ENCODE measurements at places on chromosomes 16 and 17.

DNA sequence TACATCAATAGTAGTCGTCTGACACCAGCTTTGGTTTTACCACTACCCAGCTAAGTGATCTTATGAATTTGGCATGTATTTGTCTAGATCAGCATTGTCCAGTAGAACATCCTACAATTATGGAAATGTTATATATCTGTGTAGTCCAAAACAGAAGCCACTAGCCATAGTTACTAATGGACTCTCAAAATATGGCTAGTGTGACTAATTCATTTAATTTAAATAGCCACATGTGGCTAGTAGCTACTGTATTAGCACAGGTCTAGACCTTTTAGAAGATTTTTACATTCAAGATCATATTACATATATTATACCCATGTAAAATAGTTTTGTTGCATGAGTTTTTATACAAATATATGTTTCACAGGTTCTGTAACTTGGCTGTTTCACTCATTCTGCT lies 27.0 kb upstream of the NFAT5 start:
- no peak for DNase-seq

GRCh38 chr16:85164838-85165516 lies 52.7 kb upstream of the CIBAR2 start:
- DNase-seq = no peak

GRCh38 chr16:681746-682427 lies 1.7 kb downstream of the STUB1 start:
- DNase-seq = no peak

GRCh38 chr16:23330161-23330560 lies 28.1 kb downstream of the SCNN1B start:
- no peak for DNase-seq

GRCh38 chr16:49859125-49859811 lies 3.4 kb upstream of the ZNF423 start:
- peak; percentile 47 for DNase-seq

GRCh38 chr17:68580236-68580770 lies 20.9 kb downstream of the FAM20A start:
- peak; percentile 81 for DNase-seq

DNA sequence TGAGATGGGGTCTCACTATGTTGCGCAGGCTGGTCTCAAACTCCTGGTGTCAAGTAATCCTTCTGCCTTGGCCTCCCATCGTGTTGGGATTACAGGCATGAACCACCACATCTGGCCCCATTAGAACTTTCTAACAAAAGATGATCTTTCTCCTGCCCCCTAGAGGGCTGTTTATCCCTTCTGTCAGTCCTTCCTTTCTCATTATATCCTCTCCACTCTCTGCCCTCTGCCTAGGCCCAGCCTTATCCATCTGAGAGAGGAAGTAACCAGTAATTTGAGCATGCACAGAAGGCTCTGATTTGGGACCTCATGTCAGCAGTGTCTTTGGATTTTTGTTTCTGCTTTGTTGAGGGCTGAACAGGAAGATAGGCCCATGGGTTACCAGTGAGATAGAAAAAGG lies 4.4 kb upstream of the DHX40 start:
- peak; percentile 21 for DNase-seq

DNA sequence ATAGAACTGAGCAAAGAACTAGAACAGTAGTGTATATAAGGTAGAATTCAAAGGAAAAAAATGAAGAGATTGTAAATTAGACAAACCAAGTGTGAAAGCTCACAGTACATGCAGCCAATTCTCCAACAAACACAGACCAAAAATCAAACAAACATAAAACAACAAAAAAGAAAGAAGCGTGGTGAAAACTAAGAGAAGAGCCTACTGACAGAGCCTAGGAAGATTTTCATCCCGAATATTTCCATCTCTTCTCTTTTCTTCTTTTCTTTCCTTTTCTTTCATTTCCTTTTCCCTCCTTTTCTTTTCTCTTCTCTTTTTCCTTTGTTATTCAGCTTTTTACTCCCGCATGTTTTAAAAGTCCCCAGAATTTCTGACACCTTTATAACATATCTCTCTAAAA lies 1103.6 kb downstream of the CDH8 start:
- no peak for DNase-seq

DNA sequence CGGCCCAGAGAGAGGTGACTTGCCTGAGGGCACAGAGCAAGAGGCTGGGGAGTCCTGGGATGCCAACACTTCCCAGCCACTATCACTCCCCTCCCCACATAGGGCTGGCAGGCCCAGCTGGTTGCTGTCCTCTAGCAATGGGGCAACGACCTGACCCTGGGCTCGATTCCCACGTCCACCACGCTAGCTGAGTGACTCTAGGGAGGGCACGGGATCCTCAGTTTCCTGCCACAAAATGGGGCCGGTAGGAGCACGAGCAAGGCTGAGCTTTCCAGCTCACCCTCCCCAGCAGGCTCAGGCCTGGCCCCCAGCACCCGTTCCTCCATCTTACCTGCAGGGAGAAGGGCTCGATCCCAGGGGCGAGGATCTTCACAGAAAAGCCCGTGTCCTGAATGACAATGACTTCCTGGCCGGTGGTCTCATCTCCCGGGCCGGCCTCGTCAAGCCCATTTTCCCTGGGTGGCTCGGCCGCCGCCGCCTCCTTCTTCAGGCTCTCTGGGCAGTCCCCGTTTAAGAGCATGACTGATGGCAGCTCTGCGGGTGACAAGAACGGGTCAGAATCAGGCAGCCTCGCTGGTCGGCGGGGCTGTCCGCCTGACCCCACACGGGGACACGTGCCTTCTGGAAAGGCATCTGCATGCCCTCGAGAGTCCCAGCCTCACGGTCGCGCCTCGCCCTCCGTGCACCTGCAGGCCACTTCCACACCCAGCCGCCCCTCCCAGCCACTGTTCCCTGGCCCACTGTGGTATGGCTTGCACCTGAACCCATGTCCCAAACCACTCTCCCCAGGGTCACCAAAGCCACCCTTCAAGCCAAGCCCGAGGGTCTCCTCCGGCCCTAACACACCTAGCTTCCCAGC lies 7.3 kb downstream of the CLUH start:
- DNase-seq = no peak

DNA sequence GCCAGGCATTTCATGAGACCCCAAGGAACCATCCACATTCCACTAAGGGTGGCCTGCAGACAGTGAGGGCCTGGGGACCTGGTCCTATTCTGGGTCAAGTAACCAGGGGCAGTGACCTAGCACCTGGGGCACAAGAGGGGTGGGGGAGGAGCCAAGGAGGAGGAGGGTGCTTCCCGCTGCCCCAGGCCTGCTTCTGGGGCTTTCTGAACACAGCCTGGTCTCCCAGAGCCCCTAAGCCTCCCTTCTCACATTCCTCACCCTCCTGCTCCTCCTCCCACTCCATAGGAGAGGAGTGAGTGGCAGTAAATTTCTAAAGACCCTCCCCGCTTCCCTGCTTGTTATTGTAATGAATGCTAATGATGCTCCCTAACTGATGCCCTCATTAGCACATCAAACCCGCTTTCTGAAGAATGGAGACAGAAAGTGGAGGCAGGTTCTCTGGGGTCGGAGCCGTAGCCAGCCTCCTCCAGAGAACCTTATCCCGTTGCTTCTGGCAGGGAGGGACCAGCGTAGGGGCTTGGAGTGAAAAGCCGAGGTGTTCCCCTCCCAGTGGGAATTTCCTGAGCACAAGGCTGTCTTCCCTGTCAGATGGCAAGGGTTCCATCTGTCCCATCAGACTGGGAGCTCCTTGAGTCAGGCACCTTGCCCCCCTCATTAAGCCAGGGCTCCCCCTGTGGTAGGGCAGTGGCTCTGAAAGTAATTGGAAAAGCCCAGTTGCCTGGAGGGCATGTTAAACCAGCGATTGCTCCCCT lies 3.7 kb upstream of the SRCIN1 start:
- no peak for DNase-seq

DNA sequence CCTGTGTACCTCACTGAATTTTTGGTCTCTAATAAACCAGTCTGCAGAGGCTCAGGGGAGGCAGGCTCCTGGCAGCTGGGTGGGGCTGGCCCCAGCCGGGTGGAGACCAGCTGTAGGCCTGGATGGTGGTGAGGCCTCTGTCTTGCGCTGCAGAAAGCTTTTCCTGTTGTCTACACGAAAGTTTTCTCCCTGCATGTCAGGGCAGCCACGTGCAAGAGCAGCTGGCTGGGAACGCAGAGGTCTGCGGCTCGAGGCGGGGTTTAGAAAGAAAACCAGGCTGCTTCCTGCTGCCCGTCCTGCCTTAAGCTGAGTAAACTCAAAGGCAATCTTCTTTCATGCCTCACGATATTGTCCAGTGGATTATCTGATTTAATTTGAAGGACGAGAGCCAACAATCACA lies 2.4 kb downstream of the SERPINF1 start:
- peak; percentile 88 for DNase-seq

DNA sequence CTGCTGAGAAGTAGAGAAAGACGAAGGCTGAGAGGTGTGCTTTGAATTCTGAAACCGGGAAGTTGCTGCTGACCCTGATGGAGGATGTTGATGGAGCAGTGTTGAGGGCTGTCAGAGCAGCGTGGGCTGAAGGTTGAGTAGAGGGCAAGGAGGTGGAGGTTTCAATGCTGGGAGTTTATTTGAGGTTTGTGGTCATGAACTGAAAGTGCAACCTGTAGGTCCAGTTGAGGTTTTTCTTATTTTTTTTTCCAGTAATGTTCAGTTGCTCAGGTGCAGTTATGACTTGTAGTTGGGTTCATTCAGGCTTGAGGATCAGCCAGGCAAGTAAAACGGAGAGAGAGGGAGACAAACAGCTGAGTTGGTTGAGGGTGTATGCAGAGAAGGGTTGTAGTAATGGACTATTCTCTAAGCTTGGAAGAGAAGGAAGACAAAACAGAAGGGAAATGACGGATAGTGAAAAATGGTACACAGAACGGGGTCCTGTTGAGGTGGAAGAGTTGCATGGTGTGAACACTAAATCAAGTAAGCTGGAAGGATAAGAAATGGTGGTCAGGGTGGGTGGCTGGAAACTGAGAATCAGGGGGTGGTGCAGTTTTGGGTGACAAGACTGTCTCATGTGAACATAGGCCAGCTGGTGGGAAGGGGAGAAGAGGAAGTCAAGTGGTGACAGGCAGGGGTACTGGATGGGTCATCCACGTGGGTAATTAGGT lies 8.7 kb upstream of the UBE2G1 start:
- DNase-seq = no peak

GRCh38 chr17:18093616-18094408 lies 6.1 kb downstream of the DRG2 start:
- peak; percentile 56 for DNase-seq

Measured in GM03348 (cell line).